Activated naive CD4-positive, alpha-beta T cell (primary cell): ENCODE measurements at places on chromosomes 5 and 9.

DNA sequence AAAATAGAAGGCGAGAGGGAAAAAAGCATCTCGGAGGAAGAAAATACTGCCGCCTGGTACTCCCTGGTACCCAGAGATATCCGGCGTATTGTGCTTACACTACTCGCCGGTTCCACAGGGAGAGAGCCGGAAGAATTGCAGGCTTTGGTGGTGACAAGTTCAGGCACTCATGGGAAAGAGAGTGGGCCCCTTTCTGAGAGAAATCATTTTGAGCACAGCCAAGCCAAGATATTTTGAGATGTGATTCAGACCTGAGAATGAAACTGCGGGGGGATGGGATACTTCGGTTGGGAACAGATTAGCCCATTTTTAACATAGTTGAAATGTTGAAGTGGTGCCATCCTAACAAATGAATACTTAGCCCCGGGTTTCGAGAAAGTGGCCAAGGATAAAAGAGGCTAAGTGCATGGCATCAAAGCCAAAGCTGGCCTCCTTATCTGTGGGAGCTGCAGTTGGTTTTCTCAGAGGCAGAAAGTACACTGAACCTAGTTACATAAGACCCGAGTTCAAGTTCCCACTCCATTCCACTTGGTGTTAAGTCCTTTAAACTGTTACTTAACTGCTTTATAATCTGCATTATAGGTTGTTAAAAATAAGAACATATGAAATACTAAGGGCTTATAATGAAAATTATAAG is 62.7 kb downstream of the SLC1A3 start:
- no peak for DNase-seq

DNA sequence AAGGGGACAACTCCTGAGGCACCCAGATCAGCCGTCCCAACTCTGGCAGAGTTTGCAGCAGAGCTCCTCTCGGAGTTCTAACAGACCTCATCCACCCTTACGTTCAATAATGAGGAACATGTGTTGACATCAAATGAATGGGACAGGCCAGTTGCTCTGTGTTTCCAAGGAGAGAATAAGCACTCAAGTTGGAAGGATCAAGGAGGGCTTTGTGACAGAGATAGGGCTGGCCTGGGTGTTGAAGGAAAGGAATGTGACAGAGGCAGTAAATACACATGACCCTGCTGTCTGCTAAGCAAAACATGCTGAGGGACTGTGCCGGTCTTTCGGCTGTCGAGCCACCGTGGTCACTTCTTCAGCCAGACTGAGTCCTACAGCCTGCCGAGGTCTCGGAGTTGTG is 48.2 kb downstream of the GPR107 start:
- DNase-seq: no peak

- DNase-seq: no peak
Observed at GRCh38 chr5:136197462-136198142, 4.6 kb upstream of the SMIM32 start.

DNA sequence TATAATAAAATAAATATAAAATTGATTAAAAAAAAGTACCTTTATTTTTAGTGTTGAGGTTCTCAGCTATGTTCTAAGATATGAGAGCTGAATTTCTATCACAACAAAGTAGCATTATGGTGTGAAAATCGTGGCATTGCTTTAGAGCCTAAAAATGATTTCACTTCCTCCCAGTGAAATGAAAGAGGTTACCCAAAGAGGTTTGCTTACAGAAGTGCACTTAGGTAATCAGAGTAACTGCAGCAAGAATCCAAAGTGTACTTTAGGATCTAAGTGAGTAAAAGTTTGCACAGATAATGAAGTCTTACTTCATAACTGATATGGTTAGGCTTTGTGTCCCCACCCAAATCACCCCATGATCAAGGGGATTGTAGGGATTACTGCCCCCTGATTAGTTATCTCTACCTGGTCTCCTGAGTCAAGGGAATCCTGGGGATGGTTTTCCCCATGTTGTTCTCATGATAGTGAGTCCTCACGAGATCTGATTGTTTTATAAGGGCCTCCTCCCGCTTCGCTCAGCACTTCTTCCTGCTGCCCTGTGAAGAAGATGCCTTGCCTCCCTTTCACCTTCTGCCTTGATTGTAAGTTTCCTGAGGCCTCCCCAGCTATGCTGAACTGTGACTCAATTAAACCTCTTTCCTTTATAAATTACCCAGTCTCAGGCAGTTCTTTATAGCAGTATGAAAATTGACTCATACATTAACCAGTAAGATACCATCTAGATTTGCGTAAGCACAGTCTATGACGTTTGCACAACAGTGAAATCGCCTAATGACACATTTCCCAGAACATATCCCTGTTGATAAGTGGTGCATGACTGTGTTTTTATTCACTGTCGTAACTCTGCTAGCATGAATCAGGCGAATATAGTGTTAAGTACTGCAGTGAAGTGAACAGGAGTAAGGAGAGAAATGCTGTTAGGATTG is 40.3 kb upstream of the LRRC70 start:
- no peak for DNase-seq

DNA sequence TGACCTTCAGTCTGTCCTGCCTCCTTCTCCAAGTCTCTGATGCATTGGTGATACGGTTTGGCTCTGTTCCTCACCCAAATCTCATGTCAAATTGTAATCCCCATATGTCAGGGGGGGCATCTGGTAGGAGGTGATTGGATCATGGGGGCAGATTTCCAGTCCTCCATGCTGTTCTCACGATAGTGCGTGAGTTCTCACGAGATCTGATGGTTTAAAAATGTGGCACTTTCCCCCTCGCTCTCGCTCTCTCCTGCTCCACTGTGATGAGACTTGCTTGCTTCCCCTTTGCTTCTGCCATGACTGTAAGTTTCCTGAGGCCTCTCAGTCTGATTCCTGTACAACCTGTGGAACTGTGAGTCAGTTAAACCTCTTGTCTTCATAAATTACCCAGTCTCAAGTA is 14.7 kb upstream of the ANKRD34B start:
- DNase-seq: no peak

- DNase-seq: peak; percentile 7
Observed at GRCh38 chr5:52743970-52744369, 43.7 kb upstream of the ITGA1 start.

DNA sequence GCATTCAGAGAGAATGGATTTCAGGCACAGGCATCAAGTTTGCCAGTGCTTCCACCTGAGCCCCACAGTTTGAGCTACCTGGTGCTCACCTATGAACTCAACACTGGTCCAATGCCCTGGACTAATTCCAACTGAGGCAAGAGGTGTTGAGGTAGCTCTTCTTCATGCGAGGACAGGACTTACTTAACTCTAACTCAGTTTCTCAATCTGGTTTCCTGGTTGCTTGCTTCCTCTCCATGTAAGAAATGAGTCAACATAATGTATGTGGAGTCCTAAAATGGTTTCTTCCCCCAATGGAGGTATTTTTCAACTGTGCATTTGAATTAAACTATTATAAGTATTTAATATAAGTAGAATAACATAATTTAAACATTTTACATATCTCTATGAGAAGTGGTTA is 523.6 kb upstream of the DAB2 start:
- no peak for DNase-seq

DNA sequence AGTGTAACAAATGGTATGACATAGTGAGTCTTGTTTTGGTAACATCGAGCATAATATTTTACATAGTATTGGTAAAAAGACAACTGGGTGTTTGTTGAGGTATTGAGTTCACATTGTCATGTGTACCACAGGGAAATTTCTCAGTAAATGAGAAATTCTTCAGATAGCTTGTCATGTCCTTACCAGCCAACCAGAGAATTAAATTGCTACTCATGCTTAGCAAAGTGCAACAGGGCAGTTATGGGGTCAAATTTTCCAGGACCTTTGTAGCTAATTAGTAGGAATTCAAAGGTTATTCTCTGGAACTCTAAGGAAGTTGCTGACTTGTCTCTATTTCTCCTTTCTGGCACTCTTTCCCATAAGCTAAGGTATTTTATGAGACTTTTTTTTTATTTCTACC is 595.7 kb downstream of the EFNA5 start:
- no peak for DNase-seq

GRCh38 chr5:79702606-79703380 is 13.2 kb downstream of the CMYA5 start:
- DNase-seq: no peak

- no peak for DNase-seq
Observed at GRCh38 chr5:14036947-14037346, 92.5 kb upstream of the DNAH5 start.

DNA sequence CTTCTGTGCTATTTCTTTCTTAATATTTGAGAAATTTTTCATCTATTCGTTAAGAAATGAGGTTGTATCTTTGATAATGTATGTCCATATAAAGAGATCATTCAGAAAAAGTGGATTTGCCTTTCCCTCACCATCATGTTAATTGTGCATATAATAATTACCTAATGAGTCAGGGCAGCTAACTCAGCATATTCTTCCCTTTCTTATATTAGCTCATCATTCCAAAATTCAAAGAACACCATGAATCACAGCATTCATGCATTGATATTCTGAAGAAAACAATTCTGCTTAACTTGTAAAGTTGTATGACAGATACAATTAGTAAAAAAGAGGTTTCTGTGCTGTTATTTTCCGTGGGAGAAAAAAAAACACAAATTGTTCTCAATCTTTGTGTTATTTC is 630.6 kb downstream of the TLE1 start:
- DNase-seq: no peak

- no peak for DNase-seq
Observed at GRCh38 chr5:149829954-149830353, 99.8 kb downstream of the PPARGC1B start.

GRCh38 chr5:58064801-58065200 is 395.1 kb downstream of the PLK2 start:
- no peak for DNase-seq

DNA sequence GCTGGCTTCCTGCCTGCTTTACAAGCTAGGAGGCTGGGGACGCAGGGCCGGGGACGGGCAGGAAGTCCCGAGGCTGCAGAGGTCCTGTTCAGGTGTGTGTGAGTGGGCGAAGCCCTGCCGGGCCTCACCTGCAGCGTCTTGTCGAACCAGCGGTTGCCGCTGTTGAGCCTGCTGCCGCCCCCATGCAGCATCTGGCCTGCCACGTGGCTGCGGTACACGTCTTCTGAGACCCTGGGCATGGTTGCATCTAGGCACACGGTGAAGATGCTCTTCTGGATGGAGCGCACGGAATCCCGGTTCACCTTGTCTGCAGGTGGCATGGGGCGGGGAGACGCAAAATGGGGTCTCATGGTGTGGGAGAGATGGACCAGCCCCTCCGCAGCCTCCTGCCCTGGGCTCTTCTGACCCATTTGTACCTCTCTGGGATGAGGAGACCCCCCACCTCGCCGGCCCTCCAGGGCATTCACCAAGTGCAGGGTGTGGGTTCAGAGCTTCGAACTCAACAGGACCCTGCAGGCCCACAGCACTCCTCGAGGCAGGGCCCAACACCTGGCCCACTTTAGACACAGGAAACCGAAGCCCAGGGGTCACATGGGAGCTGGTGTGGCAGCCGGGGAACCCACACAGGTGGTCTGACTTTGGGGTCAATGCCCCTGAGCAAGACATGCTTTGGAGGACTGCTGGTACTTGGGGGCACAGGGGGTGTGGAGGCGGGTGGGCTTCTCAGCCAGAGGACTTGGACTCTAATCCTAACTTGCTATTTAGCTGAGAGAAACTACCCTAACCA is 10.0 kb downstream of the CRAT start:
- DNase-seq: no peak

DNA sequence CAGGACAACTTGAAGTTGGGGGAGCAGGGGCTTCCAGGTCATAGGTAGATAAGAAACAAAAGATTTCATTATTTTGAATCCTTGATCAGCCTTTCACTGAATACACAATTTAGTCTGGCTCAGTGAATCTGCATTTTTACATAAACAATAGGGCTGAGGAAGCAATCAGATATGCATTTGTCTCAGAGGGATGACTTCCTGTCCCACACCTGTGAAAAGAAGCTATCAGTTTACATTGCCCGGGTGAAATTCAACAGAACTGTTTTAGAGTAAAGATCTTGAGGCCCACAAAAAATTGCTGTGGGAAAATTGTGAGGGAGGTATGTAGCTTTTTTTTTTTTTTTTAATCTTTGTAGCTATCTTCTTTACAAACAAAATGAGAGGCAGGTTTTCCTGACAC is 38.3 kb downstream of the DNAJB5 start:
- DNase-seq: no peak

DNA sequence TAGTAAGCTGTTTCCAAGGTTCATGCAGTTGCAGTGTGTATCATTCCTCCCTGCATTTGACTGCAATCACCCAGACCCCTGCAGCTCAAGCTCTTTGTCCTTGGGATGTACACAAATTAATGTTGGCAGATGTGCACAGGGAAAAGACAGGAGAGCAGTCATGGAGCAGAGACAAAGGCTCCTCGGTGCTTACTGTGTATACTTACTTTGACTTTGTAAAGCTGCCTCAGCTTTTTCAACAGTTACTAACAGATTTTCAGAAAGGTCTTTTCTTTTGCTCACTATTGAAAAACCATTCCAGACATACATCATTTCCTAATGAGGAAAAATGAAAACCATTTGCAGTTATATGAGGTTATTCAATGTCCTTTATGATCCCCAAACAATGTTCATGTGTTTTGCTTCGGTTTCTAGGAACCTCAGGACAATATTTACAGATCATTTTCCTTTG is 124.9 kb downstream of the TTC39B start:
- DNase-seq: no peak

DNA sequence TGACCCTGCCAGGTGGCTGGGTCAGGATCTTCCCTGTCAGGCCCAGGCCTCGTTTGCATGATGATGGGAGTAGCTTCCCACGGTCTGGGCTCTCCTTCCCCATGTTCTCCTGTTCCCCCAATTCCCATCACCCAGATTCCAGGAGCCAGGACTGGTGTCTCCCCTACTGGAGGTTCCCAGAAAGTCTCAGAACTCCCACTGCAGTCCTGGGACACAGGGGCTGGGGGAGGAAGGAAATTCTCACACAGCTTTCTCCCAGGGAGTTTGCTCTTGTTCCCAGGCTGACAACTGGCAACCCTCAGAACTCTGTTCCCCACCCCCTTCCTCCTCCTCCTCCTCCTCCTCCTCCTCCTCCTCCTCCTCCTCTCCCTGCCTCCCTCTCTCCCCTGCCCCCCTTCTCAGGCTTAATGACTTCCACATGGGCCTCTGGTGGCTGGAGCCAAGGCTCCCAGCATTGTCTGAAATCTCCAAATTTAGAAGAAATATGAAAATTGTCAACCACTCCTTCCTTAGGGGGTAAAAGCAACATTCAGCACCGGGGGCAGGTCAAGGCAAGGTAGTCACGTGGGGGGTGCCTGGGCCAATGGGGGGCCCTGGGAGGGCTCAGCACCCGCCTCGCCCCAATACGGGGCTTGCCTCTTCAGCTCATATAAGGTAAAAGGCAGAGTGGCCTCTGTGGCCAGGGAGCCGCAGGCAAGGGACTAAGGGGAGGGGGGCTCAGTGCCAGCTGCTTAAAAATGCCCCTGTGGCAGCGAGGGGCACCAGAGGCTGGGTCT is 27.3 kb upstream of the IL17B start:
- no peak for DNase-seq

DNA sequence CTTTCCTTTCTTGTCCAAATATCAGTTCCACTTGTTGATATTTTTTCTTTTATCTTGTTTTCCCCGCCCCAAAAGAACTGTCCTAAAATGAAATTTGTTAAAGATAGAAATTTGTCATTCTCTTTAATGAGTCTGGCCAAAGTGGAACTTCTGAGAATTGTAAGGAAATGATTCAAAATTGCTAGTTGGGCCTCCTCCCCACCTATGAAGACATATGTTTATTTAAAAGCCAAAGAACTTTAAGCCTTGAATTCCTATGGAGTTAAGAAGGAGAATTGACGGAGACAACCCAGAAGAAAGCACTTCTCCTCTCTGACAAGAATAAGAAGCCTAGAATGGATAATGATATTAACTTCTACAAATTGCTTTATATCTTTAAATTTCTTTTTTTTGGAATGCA is 59.1 kb upstream of the ALDH1A1 start:
- no peak for DNase-seq

GRCh38 chr9:19471737-19472648 is 63.2 kb downstream of the ACER2 start:
- peak; percentile 11 for DNase-seq

GRCh38 chr9:70034271-70034711 is 9.4 kb upstream of the MAMDC2 start:
- no peak for DNase-seq
